Activated CD4-positive, alpha-beta T cell treated with anti-CD3 and anti-CD28 coated beads for 36 hours (primary cell): ENCODE measurements at places on chromosomes 1 and 21. TPM values are rescaled to one million over a fixed set of nuclear protein-coding genes. Genes with fewer than 3 reads are reported as not detected.

- peak; percentile 96 for DNase-seq
These were observed at the start of gene WRAP73 for GRCh38 chr1:3649342-3650247. TSS of gene WRAP73 (minus strand) at chr1:3650103. CDS start at chr1:3649999, 104 bp downstream.

DNA sequence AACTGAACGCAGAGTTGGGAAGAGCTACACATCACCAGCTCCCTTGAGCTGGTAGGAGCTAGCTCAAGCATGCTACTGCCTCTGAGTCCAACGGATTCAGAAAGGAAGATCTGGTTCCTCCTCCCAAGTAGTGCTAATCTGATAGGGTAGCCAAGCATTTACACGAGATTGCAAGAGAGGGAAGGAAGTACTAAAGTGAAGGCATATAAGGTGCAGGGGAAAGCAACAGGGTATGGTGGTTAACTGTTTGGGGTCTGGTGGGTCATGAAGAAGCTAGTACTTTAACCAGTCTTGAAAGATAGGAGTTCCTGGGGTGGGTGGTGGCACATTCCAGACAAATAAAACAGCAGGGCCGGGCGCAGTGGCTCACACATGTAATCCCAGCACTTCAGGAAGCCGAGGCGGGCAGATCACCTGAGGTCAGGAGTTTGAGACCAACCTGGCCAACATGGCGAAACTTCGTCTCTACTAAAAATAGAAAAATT lies 20.2 kb upstream of the ZNF436 start:
- DNase-seq: no peak

DNA sequence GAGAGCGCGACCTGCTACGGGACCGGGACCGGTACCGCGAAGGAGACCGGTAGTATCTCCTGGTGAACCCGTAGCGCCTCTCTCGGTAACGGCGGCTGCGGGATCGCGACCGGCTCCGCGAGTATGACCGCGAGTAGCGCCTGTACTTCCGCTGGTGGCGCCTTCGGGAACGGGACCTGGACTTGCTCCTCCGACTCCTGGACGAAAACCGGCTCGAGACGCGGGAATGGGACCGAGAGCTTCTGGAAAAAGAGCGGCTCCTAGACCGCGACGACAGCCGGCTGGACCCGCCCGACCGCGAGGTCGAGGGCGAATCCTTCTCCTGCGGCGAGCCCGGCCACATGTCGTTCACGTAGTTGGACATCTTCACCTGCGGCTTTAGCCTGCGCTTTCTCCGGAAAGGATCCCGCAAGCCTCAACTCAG lies 642 bp downstream of the RSRP1 start:
- peak; percentile 62 for DNase-seq

GRCh38 chr1:212455803-212456528 lies 23.2 kb downstream of the NENF start:
- peak; percentile 91 for DNase-seq

SGIP1 gene
- 0.02 TPM for total RNA-seq

CD58 gene
- 12.4 TPM for total RNA-seq

DNA sequence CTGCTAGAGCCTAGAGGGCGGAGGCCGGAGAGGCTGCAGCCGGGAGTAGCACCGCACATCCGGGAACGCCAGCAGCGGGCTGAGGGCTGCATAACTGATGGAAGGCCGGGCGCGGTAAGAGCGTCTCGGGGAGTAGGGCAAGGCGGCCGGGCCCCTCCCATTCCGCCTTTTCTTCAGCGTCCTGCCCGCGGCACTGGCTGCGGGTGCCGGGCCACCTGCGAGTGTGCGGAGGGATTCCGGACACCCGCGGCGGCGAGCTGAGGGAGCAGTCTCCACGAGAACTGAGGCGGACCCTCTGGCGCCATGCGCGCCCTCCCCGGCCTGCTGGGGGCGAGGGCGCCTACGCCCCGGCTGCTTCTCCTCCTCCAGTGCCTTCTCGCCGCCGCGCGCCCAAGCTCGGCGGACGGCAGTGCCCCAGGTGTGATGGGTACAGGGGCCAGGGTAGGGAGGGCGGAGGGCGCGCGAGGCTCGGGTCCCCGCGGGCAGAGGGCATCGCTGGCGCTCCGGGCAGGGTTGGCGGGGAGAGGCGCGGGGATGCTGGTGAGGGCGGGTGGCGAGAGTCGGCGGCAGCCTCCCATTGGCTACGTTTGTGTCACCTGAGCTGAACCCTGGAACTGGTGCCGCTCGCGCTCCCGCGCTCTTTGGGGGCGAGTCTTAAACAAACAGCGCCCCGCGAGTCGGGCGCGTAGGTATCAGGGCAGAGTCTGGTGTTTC lies 334.4 kb downstream of the SRGAP2C start:
- DNase-seq: peak; percentile 93

DNA sequence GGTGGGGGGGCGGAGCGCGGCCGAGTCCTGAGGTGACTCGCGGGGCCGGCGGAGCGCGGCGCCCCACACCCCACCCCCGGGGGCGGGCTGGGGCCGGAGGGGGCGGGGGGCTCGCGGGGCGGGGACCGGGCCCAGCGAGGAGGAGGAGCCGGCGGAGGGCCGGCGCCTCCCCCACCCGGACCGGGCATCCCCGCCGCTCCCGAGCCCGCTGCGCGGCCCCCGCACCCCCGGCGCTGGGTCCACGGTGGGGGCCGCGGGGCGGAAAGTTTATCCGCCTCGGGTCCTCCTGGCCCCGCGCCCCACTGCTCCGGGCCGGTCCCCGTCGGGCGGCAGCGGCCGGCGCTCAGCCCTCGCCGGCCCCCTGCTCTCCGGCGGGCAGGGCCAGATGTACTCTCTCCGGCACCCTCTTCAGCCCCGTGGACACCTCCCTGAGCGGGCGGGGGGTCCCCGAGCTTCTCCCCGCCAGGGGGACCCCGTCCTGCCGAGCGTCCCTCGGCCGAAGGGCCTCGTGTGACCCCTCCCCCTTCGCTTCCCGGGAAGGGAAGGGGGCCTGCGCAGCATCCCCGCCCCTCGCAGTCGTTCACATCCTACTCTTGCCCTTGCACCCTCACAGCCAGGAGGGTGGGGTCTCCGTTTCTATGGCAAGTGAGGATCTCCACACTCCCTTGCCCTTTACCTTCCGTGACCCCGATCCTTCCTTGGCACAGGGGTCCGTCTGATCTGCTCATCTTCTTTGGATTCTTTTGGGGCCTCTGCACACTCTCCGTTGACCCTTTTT lies 663 bp downstream of the CAMTA1 start:
- DNase-seq: peak; percentile 64

DNA sequence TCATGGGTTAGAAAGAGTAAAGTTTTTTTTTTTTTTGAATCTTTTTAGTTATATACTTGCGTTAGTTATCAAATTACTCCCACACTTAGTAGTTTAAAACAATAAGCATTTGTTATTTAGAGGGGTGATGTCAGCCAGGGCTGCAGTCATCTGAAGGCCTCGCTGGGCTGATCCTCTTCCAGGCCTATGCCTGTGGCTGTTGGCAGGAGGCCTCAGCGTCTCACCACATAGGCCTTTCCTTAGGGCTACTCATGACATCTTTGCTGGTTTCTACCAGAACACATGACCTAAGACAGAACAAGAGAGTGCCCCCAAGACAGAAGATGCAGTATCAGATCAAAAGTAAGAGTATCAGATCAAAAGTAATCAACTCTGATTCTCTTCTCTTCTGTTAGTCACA lies 167.4 kb downstream of the HHAT start:
- no peak for DNase-seq

PLA2G5 gene
- not detected for total RNA-seq

DNA sequence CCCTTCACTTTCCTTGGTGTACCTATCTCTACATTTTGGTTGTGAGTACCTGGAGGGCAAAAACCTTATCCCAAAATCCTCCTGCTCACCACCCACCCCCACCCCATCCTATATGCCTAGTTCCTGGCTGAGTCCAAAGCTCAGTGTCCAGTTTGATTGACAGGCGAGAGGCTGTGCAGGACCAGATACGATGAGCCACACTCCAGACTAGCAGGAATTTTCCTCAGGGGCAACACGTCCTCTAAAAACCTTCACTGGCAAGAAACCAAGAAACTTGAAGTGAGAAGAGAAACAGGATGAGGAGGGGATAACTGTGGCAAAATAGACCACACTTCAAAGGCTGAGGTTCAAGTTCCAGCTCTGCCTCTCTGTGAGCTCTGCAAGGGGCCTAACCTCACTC lies 1.1 kb upstream of the SLAMF8 start:
- no peak for DNase-seq

VAV3 gene
- 1.3 TPM for total RNA-seq

DISC1 gene
- 1.9 TPM for total RNA-seq

GRCh38 chr1:62407398-62408009 lies 29.3 kb upstream of the USP1 start:
- DNase-seq: no peak
